ENCODE measurements at places on chromosomes 6 and 20.
A peak's percentile ranks its signal among the peaks of the same experiment; 100 is the strongest.

DNA sequence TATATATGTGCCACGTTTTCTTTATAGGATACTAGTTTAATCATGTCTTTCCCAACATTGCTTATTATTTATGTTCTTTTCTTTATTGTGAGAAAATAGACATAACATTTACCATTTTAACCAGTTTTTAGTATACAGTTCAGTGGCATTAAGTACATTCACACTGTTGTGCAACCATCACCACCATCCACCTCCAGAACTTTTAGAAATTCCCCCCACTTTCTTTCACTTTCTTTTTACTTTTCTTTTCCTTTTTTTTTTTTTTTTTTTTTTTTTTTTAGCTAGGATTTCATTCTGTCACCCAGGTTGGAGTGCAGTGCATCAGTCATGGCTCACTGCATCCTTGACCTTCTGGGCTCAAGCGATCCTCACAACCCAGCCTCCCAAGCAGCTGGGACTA is 18.5 kb downstream of the RBCK1 start:
- no peak for DNase-seq

DNA sequence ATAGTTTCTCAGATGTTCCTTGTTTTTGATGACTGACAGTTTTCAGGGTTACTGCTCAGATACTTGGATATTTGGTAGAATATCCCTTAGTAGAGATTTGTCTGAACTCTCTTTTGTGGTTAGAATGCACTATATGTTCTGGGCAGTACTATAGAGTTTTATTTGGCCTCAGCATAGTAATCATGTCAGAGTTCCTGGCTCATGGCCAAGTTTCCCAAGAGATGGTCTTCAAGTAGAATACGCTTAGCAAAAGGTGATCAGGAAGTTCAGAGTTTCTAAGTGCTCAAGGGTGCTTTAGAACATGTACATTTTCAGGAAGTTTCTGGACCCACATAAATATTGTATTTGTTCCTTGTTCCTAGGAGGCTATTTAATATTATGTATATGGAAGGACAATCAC is 1209.7 kb upstream of the GJE1 start:
- no peak for DNase-seq

GRCh38 chr6:157762636-157763035 is 60.4 kb upstream of the SNX9 start:
- peak; percentile 9 for DNase-seq

GRCh38 chr6:42459888-42460287 is 8.2 kb upstream of the TRERF1 start:
- DNase-seq = no peak

- peak; percentile 58 for DNase-seq
Observed at GRCh38 chr6:169263374-169263773, 9.7 kb upstream of the THBS2 start.

GRCh38 chr6:96812077-96812703 is 25.1 kb downstream of the GPR63 start:
- DNase-seq = no peak

DNA sequence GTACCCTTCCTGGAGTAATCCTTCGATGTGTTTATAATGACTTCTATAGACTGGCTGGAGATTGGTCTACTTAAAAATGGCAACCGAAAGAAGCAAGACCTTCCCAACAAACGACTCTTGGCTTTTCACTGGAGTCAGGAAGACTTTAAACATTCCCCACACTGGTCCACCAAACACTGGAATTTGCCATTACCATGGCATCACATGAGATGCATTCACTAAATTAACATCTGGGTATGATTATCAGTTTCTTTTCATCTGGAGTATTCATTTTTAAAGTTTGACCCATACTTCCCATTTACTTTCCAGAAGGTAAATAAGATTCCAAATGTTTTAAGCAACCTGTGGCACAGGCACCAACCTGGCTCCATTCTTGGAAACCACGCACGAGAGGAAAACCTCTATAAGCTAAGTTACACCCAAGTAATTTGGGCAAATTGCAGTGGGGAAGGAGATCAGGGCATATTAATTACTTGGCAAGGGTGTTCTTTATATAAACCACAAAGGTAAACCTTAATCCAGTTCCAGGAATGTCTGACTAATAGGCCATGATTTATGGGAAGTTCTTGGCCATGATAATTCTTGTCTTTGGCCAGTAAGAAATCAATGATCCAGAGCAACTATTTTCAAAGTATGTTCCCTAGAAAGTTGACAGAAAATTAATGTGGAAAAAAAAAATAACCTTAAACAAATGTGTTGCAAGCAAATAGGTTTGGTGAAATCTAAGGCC is 190.0 kb upstream of the COL21A1 start:
- DNase-seq = no peak

- DNase-seq = peak; percentile 85
Observed at GRCh38 chr6:44512868-44513741, 125.6 kb downstream of the CDC5L start.

Data from myocyte (in vitro differentiated cells).